ENCODE measurements at places on chromosomes 3 and 15. TPM values are rescaled to one million over a fixed set of nuclear protein-coding genes. Genes with fewer than 3 reads are reported as not detected.

Gene ADAMTSL3
- not detected for total RNA-seq

Gene NLGN1
- total RNA-seq, result not detected

DNA sequence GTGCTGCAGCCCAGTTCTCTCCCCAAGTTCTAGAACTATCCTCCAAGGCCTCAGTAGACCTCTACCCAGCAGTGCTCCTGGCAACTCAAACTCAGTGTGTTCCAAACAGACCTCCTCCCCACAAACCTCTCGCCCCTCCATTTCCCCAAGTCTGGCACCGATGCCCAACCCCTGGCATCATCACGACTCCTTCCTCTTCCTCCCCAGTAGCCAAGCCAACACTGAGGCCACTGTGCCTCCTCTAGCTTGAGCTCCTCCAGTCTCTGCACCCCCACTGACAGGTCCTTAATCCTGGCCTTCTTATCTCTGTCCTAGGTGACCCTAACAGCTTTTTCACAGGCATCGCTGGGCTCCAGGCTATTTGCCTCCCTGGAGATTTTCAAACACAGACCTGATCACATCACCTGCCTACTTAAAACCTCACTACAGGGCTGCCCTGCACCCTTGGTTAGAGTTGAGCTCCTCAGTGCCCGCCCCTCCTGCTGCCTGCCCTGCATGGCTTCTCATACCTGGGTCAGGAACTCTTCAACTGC, 6.8 kb downstream of the ARPIN start:
- H3K4me3 ChIP-seq, result no peak overlapping the region
- no peak for DNase-seq
- H3K36me3 ChIP-seq, result no peaks in the 10 kb centered on the region
- no peaks in the 10 kb centered on the region for H3K27me3 ChIP-seq
- H3K27ac ChIP-seq, result no peak overlapping the region

DNA sequence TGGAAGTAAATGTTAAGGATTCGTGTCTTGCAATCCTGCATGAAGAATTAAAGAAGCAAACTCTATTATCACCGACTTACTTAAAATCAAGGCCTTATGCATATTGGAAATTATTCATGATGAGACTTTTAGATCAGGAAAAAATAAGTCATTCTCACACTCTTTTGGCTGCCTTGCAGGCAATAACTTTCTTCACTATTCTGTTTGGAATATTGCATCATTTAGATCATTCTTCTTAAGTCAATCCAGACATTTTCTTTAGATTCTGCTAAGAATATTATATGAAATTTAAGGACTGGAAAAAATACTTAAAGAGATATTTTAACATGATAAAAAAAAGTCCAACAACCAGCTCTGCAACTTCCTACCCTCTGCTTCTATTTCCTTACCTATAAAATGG, 245.4 kb downstream of the LRRN1 start:
- H3K4me1 ChIP-seq, result no peaks in the 10 kb centered on the region
- no peak overlapping the region for H3K27ac ChIP-seq
- DNase-seq, result no peak
- no peaks in the 10 kb centered on the region for H3K36me3 ChIP-seq
- no peak overlapping the region for H3K4me3 ChIP-seq

- H3K27me3 ChIP-seq, result no peaks in the 10 kb centered on the region
- no peaks in the 10 kb centered on the region for H3K4me1 ChIP-seq
- no peaks in the 10 kb centered on the region for H3K36me3 ChIP-seq
- no peak for DNase-seq
- no peak overlapping the region for H3K4me3 ChIP-seq
Measured at GRCh38 chr15:56440214-56440770, 24.6 kb downstream of the MNS1 start.

GRCh38 chr15:34607832-34608231, 24.4 kb upstream of the GOLGA8B start:
- peaks cover 4% of the 10 kb centered on the region for H3K4me1 ChIP-seq
- DNase-seq, result no peak
- no peak overlapping the region for H3K4me3 ChIP-seq
- H3K27ac ChIP-seq, result no peak overlapping the region

- no peak overlapping the region for H3K4me3 ChIP-seq
- H3K27ac ChIP-seq, result no peak overlapping the region
- H3K4me1 ChIP-seq, result peaks cover 11% of the 10 kb centered on the region
- DNase-seq, result no peak
Measured at GRCh38 chr3:107992976-107993684, 97.7 kb downstream of the CD47 start.

GRCh38 chr3:111534701-111535100, 7.3 kb upstream of the CD96 start:
- no peak overlapping the region for H3K4me3 ChIP-seq
- no peak overlapping the region for H3K27ac ChIP-seq
- H3K4me1 ChIP-seq, result peaks cover 42% of the 10 kb centered on the region
- no peaks in the 10 kb centered on the region for H3K36me3 ChIP-seq

GRCh38 chr3:100106531-100107141, 7.7 kb downstream of the FILIP1L start:
- no peak for DNase-seq
- no peak overlapping the region for H3K27ac ChIP-seq
- no peaks in the 10 kb centered on the region for H3K36me3 ChIP-seq
- H3K4me3 ChIP-seq, result no peak overlapping the region
- peaks cover 23% of the 10 kb centered on the region for H3K4me1 ChIP-seq

DNA sequence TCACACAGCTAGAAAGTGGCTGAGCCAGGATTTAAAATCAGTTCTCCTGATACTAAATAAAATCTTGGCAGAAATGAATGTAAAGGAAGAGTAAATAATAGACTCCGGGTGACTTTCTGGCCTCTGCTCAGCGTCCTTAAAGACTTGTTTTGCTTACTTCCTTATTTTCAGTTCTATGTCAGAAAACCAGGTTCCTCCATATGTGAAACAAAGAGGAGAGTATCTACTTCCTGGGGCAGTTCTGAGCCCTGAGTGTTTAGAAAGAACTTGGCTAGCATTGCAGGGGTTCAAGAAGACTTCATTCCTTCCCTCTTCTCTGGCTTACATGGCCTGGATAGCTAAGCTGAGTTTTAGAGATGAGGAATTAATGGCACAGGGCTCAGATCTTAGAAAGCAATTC, 222.8 kb upstream of the TLE3 start:
- H3K4me3 ChIP-seq, result peak overlapping the region; percentile 0
- H3K27me3 ChIP-seq, result no peaks in the 10 kb centered on the region
- DNase-seq, result peak; percentile 75
- H3K4me1 ChIP-seq, result peaks cover 68% of the 10 kb centered on the region

Data from B cell (primary cell).